ENCODE measurements at places on chromosomes 1 and 21. TPM values are rescaled to one million over a fixed set of nuclear protein-coding genes. Genes with fewer than 3 reads are reported as not detected.

GRCh38 chr1:204093421-204093717 is 20.5 kb downstream of the SOX13 start:
- DNase-seq = no peak

The RNF223 gene
- total RNA-seq = not detected

DNA sequence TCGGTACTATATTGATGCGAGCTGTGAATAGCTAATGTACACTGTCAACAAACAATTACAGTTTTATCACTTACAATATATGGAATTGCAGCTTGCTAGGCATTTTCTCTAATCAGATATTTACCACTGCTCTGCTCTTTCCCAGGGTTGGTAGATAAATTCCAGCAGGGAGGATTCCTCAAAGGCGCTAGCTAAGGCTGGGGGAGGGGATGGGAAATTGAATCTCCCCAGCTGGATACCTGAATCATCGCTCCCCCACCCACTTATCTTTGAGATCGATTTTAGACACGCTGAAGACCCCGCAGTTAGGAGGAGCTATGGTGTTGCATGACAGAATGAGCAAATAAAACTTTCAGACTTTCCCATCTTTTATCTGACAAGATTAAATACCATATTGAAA is 127.2 kb downstream of the CSMD2 start:
- DNase-seq = no peak

GRCh38 chr1:6019166-6019845 is 26.4 kb upstream of the KCNAB2 start:
- no peak for DNase-seq

- peak; percentile 48 for DNase-seq
Observed at GRCh38 chr21:45073301-45074047, 906 bp upstream of the ADARB1 start.

The SV2A gene
- total RNA-seq = 16.6 TPM
